ENCODE measurements at places on chromosomes 3 and 15.

GRCh38 chr3:127439621-127440020, 150.9 kb downstream of the TPRA1 start:
- DNase-seq: no peak

- no peak for DNase-seq
Observed at GRCh38 chr3:117192888-117193287, 483.3 kb downstream of the TUSC7 start.

DNA sequence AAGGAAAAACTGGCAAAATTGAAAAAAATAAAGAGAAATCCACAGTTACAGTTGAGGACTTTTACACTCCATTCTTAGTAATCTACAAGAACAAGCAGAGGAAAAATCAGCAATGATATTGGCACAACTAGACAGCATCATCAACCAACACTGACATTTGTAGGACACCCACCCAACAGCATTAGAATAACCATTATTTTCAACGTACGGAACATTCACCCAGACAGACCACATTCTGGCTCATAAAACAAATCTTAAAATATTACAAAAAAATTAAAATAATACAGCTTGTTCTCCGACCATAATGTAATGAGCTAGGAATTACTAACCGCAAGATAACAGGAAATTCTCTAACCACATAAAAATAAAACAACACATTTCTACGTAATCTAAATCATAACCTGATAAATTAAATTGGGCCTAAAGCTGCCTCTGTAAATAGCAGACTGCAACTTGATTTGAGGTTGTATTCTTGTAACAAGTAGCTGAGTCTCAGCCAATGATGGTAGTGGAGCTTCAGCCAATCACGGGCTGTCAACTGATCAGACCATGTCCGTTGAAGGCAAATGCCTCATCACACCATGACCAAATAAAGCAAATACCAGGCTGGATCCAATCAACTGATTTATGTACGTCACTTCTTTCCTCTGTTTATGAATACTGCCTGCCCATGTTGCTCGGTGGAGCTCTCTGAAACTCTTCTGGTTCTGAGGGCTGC, 9.2 kb downstream of the PLSCR4 start:
- DNase-seq: no peak

DNA sequence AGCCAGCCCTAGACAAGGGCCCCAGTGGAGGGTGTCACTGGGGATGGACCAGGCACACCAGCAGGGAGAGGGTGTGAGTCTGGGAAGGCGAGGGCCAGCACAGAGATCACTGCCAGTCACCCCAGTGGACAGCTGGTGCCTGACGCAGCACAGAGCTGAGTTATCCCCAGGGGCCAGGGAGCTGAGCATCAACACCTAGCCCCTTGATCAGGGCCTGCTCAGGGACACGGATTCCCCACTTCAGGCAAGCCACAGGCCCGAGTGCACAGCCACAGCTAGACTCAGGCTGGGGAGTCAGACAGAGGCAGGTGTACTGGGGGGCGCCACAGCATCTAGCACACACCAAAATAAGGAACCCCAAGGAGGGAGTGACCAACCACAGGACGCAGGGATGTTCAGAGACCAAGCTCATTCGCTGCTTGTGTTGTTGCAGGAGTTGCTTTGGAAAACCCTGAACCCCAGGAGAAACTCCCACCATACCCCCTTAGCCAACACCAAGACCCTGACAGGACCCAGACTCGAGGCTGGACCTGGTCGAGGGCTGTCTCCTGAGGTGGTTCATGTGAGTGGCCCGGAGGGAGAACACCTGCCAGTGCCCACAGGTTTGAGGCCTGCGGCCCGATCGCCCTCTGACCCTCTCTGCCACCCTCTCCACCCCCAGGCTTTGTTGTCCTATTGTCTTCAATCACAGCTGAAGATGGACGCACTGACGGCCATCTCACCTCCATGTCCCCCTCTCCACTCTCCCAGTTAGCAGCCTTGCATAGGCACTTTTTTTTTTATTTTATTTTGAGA, 146.8 kb downstream of the TPRA1 start:
- DNase-seq: no peak

GRCh38 chr15:68418611-68419161, 13.3 kb downstream of the ITGA11 start:
- no peak for DNase-seq

DNA sequence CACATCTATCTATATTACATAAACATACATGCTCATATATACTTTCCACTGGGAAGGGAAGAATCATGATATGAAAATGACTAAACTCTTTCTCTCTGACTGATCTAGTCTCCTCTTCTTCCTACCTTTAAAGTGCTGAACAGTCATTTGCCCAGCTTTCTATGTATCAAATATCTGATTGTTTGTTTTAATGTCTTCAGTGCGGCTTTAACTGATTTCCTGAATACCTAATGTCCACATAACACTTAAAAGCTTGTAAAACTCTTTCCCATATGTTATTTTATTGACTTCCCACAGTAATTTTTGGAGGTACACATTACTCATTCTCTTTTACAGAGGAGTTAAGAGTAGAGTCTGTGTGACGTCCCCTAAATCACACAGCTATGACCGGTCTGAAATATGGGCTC, 28.2 kb downstream of the CPOX start:
- no peak for DNase-seq

DNA sequence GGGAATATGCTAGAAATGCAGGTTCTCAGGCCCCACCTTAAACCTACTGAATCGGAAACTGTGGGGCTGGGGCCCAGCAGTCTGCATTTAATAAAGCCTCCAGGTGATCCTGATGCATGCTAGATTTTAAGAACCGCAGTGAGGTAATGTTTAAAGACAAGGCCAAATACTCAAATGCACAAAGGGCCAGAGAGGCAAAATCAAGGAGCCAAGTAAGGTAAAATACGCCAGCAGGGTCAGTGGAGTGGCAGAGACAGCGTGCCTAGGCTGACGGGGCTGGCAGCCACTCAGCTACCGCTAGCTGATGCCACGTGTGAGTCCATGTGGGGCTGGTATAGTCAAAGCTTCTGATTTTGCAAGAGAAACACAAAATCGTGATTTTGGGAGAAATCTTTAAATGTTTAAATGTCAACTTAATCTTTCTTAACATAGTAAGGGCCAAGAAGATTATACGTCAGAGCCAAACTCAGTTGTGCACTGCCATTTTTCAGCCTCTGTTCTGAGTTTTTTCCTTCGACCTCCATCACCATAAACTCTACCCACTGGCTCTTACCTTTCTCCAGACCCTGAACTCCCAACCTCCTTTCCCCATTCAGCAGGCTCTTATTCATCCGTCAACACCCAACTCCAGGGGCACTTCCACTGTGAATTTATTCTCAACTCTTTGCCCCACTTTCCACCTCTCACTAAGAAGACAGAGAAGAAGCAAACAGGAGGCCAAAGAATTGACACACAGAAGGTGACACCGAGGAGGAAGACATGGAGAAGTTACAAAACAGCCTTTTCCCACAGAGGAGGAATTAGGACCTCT, 136.6 kb upstream of the RAD18 start:
- no peak for DNase-seq

- DNase-seq: no peak
Observed at GRCh38 chr3:41321642-41321980, 122.3 kb downstream of the CTNNB1 start.

DNA sequence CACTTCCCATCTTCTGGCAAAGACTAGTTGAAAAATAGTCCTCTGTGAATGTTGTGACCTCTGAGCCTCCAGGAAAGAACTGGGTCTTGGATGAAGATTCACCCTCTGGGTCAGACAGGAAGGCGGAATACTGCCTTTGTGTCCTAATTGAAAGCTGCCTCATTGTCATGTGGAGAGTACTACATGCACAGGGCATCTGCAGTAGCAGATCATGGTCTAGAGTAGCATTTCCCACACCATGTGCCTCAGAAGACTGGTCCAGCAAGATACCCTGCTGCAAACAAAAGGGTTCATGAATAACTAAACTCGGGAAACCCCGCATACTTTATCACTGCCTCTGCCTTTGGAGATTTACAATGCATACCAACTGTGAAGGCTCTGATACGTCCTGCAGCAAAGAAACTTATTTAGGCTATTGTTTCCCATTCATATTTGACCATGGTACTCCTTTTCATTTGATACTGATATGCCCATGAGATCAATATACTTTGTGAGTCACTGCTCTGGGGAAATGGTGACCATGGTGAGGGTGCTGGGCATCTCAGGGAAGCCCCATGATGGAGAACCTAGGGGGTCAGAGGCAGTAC, 22.7 kb downstream of the IRAK2 start:
- no peak for DNase-seq

- no peak for DNase-seq
Observed at GRCh38 chr15:25985165-25985564, 122.0 kb upstream of the ATP10A start.

- DNase-seq: no peak
Observed at GRCh38 chr3:48367201-48367600, 4.8 kb upstream of the FBXW12 start.

DNA sequence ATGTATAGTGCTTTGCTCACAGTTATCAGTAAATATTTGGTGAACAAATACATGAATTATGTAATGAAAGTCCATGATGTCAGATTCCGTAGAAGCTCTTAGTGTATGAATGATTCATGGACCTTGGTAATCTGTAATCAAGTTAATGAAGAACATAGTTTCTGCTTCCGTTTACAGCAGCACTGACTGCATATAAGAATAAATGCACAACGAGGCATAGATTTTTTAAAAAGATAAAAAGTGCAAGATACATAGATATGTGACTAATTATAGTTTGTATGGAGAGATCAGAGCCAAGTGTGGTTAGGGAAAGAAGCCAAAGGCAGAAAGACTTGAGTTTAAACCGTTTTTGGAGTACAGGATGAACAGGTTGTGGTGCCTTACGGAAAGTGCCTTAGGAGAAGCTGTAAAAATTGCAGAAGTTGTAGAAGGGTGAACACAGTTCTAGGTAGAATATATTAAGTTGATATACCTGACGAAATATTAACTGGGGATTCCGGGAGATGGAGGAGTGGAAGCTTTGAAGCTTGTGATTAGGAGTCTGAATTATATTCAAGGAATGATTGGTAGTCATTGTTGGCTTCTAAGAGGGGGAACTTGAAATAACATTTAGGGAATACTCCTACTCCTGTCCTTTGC, 293.1 kb downstream of the NLGN1 start:
- DNase-seq: no peak

DNA sequence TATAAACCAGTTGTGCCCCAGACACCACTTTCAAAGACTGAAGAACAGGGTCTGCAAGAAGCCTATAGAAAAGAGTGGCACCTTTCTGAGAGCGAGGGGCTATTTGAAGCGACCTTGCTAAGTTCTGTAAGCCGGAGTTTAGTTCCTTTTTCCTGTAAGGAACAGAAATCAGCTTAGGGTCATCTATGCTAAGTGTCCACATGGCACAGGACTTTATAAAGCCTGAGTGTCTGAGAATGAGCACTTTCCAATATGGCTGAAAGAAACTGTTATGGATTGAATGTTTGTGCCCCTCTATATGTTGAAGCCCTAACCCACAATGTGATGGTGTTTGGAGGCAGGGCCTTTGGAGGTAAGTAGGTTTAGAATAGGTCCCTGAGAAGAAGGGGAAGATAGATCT, 4.0 kb upstream of the A4GNT start:
- no peak for DNase-seq

DNA sequence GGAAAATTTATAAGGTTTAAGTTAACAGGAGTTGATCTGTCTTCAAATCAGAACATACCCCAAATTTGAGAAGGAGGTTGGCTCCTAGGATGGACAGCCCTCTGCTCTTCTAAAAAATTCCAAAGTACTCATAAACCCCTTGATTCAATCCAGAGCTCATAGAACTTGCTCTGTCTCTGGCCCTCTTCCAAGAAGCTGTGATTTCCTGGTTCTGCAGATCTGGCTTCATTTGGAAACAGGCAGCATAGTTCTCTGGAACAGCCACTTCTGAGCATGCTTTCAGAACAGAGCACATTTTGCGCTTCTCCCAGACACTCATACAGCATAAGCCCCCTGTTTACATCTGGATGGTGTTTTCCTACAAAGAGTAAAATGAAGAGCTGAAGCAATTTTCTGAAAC, 96.7 kb downstream of the KBTBD8 start:
- no peak for DNase-seq

DNA sequence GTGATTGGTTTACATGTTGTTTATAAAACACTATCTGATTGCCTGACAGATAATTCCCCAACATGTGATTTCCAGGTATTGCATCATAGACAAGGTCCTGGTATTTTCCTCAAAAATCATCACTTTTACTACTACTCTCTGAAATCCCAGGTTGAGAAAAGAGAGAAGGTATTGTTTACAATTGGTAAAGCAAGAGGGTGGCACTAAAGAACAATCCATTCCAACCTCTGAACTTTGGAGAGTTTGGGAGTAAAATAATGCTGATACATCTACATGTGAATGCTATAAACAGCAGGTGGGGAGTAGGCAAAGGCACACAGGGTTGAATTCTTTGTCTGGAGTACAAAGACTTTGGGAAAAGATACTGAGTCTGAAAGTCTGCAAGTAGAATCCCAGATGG, 134.2 kb downstream of the WDR72 start:
- DNase-seq: no peak

DNA sequence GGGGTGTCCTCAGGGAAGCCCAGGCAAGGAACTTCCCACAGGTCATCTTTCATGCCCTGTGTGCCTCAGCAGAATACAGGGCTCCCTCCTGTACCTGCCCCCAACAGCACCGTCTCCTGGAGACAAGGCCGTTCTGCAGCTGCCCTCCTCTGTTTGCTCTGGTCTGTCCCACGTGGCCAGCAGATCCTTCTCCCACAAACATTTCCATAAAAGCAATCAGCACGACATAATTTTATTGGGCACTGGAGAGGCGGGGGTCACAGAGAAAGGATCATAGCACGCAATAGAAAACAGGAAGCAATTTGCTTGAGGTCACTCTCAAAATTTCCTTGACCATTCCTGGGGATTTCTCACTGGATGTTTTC, 29.4 kb downstream of the STARD5 start:
- no peak for DNase-seq

DNA sequence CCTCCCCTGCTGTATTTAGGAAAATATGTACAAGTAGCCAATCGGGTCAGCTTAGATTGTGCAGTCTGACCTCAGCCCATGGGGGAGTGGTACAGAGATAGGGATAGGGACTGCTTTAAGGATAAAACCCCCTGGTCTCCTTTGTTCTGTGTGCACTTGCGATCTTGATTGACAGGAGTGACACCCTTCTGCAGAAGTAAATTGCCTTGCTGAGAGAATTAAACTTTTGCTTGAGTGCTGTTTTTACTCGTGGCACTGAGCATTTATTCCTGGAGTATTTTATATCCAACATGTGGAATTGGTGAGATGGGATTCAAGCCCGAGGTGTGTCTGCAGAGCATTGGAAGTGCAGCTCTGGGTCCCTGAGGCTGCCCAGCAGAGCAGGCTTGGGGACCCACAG, 23.9 kb upstream of the RPL32 start:
- DNase-seq: no peak

- no peak for DNase-seq
Observed at GRCh38 chr15:68333775-68334470, 56.4 kb downstream of the FEM1B start.
